Kidney (tissue), 22 donors: ENCODE measurements at places on chromosomes 3 and 15.

GRCh38 chr15:101371519-101371918, 76.5 kb upstream of the SNRPA1 start:
- no peak for DNase-seq

GRCh38 chr3:67578416-67578815, 76.0 kb downstream of the SUCLG2 start:
- DNase-seq, result peak; percentile 35

- peak; percentile 44 for DNase-seq
Observed at GRCh38 chr3:5181469-5182141, 5.9 kb upstream of the EDEM1 start.

- DNase-seq, result no peak
Observed at GRCh38 chr15:80823995-80824394, 44.8 kb downstream of the CEMIP start.

DNA sequence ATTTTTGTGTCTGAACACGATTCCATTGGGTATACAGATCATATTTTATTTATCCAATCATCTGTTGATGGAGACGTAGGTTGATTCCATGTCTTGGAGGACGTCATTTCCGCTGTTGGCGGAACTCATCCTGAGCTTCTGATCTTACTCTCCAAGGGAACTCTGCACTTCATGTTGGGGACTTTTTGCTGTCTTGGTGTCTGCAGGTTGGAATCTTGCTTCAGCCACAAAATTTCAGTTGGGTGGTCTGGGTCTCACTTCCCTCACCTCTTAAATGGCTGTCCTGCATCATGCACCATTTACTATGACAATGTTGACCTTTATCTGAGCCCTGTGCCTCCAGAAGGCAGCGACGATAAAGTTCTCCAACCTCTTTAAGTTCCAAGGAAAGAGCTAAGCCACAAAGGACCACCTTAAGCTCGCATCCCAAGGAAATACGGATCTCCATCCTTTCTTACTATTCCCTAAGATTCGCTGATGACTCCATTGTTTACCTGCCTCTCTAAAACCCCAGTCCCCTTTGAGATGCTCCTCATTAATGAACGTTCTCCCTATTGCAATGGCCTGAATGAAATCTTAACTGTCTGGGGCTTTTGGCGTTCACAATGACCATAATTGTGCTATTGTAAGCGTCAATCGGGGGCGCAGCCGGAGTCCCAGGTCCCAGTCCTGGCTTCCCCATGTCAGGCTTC, 23.1 kb upstream of the RNU6-1 start:
- DNase-seq, result no peak

DNA sequence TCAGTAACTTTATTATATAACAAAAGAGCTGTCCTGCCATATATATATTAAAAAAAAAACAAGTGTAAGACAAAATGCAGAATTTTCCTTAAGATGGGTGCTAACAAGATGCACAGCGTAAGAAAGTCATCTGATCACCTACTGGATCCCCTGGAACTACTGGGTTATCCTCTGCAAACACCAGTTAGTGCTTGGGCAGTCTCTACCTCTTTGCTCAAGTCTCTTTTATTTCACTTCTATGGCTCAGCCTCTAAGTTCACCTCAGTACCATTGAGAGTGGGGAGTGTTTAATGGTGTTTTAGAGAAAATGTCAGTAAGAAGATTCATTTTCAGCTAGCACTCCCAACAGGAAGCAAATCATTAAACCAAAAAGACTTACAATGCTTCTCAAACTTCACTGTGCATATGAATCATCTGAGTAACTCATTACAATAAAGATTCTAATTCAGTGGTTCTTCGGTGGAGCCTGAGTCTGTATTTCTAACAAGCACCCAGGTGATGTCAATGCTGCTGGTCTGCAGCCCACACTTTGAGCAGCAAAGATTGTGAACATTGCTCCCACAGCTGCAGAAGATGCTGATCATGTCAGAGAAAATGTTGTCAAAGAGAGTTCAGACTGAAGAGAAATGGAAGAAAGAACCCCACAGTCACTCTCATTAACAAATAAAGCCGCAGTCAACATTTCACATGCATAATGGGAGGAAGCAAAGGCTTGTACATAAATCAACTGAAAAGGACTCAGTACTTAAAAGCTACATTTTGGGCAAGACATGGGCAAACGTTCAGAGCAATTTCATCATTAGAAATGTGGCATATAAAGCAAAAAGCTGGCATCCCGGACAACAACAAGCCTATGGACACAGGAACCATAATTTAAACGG, 227.1 kb upstream of the ATP11B start:
- no peak for DNase-seq

- no peak for DNase-seq
Observed at GRCh38 chr3:70431911-70432310, 119.5 kb upstream of the MDFIC2 start.

DNA sequence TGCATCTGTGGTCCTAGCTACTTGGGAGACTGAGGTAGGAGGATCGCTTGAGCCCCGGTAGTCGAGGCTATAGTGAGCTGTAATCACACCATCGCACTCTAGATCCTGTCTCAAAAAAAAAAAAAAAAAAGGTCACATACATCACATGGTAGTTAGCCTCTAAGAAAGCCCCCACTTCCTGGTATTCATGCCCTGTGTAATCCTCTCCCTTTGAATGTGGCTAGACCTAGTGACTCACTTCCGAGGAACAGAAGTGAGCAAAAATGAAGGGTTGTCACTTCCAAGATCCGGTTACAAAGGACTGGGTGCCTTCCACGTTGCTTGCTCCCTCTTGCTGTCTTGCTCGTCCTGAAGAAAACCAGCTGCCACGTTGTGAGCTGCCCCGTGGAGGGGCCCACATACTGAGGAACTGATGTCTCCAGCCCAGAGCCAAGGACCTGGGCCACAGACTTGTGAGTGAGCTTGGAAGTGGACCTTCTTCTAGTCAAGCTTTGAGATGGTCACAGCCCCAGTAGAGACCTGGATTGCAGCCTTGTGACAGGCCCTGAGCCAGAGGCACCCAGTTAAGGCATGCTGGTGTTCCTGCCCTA, 12.6 kb upstream of the LCTL start:
- peak; percentile 37 for DNase-seq

GRCh38 chr15:45333550-45333949, 44.8 kb downstream of the GATM start:
- peak; percentile 66 for DNase-seq

DNA sequence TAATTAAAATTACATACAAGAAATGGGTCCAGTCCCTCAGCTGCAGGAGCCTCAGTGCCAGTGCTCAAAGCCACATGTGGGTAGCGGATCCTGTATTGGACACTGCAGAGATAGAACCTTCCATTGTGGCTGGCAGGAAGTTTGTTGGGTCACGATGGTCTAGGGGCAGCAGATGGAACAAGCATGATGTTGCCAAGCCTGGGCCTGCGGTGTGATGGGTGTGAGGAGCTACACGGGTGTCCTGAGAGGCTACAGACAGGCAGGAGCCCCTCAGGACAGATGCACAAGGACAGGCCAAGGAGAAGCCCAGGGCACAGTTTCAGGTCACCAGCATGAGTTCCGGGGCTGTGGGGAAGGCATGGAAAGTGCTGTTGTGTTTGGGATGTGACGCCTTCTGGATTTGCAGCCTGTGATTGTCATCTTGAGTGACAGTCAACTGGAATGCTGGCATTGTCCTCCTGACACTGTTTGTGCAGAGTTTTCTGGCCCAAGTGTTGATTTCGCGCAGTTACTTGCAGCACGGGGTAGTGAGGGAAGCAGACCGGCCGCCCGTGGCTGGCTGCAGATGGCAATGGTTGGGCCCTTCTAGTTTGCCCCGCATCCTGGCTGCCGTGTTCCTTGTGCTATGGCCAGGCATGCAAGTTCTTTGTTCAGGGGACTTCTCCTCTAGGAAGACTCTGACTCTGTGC, 177.1 kb downstream of the NSMCE3 start:
- DNase-seq, result no peak

GRCh38 chr3:157578181-157578580, 75.0 kb upstream of the VEPH1 start:
- DNase-seq, result no peak

DNA sequence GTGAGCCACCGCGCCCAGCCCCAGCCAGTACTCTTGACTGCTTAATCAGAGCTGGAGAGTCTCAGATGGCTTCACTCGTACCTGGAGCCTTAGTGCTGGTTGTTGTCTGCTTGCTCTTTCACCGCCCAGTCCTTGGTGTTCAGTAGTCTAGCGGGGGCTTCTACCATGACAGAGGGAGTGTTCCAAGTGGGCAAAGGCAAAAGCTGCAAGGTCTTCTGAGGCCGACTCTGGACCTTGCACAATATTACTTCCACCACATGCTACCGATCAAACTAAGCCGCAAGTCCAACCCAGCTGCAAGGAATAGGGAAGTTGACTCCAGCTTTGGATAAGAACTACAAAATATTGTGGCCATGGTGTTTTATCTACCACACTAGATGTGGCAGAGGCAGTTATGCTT, 6.6 kb downstream of the PARL start:
- DNase-seq, result no peak

- no peak for DNase-seq
Observed at GRCh38 chr3:144053121-144053520, 81.5 kb downstream of the DIPK2A start.

- DNase-seq, result no peak
Observed at GRCh38 chr3:58639001-58639400, 27.6 kb downstream of the FAM3D start.

DNA sequence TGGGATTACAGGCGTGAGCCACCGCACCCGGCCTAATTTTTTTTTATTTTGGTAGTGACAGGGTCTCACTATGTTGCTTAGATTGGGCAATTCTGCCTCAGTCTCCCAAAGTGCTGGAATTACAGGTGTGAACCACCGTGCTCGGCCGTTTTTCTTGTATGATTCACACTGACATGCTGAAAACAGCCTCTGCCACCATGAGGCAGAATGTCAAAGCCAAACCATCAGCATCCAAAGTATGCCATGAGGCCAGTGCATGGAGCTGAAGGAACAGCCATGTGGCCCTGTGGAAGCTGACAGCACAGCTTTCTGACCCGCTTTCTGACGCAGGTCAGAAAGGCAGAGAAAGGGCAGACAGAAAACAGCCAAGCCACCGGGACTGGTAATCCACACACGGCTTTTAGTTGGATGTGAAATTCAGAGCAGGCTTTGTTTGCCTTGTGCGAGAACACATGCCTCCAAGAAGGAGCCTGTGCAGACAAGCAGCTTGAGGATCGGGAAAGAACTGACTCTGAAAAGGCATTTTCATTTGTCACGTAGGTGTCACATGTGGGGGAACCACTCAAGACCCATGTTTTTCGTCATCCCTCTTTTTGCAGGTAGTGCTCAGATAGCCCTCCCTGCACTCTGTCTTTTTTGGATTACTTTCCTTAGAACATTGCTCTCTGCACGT, 25.1 kb downstream of the XYLB start:
- DNase-seq, result no peak

DNA sequence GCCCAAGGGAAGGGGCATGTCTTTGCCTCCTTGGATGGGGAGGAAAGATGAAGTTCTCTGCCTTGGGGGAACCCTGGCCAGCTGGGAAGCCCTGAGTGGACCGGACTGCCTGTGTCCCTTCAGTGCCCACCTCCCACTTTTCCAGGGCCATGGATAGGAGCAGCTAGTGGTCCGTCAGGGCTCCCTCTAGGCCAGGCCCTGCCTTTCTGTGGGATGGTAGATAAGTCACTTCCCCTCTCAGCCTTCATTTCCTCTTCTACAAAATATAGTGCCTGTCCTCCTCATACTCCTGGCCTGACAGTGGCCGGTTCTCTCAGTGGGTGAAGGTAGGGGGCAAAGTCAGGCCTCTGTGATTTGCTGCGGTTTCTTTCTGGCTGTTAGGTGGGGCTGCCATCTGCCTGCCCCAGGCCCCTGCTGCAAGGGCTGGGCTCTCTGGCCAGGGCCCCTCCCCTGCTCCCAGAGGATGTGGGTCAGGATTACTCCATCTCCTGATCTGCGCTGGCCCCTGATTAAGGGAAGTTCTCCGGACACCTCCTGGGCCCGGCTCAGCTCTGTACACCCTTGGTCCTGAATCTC, 1.4 kb downstream of the PLEKHO2 start:
- no peak for DNase-seq

- DNase-seq, result no peak
Observed at GRCh38 chr15:93479715-93480114, 390.7 kb upstream of the RGMA start.

- DNase-seq, result peak; percentile 55
Observed at GRCh38 chr15:91852741-91853510, 582 bp upstream of the SLCO3A1 start.

DNA sequence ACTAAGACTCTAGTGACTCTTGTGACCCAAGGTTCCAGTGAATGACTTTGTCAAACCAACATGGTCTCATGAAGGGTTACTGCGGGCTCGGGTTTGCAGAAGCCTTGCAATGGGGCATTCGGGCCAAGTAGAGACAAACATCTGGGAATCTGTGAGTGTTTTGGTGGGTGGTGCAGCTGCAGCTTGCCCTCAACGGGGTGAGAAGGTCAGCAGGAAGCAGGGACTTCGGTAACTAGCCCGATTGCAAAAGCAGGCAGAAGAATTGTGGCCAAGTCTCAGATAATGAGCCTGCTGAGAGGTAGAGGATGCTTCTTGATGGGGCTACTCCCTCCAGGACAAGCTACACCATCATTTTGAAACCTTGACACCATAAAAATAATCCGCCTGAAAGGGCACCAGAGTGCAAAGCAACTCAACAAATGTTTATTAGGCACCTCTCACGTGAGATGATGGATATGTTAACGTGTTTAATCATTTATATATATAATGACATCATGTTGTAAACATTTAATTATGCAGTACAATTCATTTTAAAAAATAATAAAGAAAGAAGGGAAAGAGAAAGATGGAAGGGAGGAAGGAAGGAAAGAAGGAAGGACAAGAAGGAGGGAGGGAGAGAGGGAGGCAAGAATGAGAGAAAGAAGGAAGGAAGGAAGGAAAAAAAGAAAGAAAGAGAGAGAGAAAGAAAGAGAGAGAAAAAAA, 263.9 kb upstream of the IGF1R start:
- no peak for DNase-seq

- no peak for DNase-seq
Observed at GRCh38 chr3:189232790-189233189, 61.0 kb downstream of the TPRG1 start.

DNA sequence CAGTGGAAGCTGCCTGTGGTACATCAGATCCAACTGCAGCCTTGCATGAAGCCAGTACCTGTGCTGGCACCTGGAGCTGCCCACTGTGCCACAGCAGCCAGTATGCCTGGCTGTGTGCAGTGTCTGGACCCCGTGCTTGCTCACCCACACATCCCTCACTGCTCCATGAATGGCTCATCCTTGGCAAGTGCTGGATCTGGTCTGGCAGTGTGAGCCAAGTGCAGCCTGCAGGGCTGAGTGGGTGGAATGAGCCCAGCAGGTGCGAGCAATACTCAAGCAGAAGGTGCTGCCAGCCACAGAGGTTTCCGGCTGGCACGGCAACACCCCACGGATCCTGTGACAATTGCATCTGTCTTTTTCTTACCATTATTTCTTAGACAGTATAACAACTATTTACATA, 488.2 kb upstream of the ROBO2 start:
- DNase-seq, result no peak

DNA sequence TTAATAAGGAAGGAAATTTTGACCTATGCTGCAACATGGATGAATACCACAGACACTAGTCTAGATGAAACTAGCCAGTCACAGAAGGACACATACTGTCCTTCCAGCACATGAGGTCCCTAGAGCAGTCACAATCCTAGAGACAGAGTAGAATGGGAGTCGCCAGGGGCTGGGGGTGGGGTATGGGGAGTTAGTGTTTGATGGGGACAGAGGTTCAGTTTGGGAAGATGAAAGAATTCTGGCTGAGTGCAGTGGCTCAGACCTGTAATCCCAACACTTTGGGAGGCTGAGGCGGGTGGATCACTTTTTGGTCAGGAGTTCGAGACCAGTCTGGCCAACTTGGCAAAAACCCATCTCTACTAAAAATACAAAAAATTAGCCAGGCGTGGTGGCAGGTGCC, 99.2 kb downstream of the TPRA1 start:
- DNase-seq, result no peak
